ENCODE measurements at places on chromosomes 3 and 15. TPM values are rescaled to one million over a fixed set of nuclear protein-coding genes. Genes with fewer than 3 reads are reported as not detected.

- no peak for DNase-seq
Observed at GRCh38 chr3:462851-463250, 266.3 kb downstream of the CHL1 start.

- DNase-seq = no peak
Observed at GRCh38 chr3:55963601-55964000, 476.5 kb upstream of the WNT5A start.

- DNase-seq = no peak
Observed at GRCh38 chr15:89002281-89002761, 85.9 kb upstream of the ABHD2 start.

DNA sequence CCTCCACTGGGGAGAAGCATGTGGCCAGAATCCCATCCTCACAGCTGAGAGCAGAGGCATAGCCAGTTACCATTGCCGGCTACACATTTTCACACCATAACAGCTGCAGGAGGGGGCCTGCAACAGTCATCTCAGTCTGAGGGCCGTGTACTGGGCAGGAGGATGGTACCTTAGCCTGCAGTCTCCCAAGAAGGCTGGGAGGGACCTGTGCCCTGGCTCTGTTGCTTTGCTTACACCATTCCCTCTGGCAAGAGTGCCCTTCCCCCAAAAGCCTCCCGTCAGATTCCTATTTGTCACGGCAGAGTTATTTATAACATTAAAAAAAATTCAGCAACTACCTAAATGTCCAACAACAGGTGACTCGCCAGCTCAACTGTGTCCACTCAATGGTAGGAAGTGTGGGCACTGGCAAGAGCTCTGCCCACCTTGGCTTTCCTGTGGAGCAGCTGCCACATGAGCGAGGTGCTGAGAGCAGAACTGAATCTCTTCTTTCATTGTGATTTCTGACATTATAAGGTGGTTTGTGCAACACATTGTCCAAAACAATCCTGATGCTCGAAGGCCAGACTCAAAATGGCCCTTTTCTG, 4.4 kb downstream of the CAMKV start:
- no peak for DNase-seq

GRCh38 chr3:59749291-59749690, 699.5 kb upstream of the CFAP20DC start:
- DNase-seq = no peak

- peak; percentile 32 for DNase-seq
Observed at GRCh38 chr3:84836961-84837360, 121.8 kb upstream of the CADM2 start.

DNA sequence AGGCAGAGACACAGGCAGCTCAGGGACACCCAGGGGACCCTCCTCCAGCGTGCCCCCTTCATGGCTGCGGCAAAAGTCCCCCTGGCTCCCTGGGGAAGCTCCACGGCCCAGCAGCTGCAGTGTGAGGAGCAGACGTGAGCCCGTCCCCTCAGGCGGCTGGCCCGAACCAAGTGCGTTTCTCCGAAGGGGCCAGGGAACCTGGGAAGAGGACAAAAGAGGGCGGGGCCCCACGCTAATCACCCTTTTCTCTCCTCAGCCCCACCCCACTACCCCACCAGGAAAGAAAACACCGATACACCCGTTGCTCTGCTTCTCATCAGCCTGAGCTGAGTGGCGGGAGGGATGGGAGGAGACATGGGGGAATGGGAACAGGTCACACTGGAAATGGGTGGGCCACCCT, at the start of gene MUC4:
Gene MUC4, minus strand, starts transcription at position 174 of the 400 bp plus-strand sequence. Its CDS starts 112 bp downstream, at position 62.
- no peak for DNase-seq

TMEM108 gene
- total RNA-seq = not detected

DCUN1D1 gene
- total RNA-seq = 13.4 TPM

KBTBD12 gene
- not detected for total RNA-seq

TRPM1 gene
- total RNA-seq = not detected

COL6A5 gene
- total RNA-seq = not detected

ZCWPW2 gene
- 0.51 TPM for total RNA-seq
